ENCODE measurements at places on chromosomes 12 and 14.

GRCh38 chr12:23133471-23133870 lies 508.5 kb downstream of the ETNK1 start:
- DNase-seq = no peak

- no peak for DNase-seq
Measured at GRCh38 chr14:76976240-76977005, 52.1 kb downstream of the IRF2BPL start.

- DNase-seq = no peak
Measured at GRCh38 chr12:10982244-10982643, 4.5 kb downstream of the TAS2R50 start.

DNA sequence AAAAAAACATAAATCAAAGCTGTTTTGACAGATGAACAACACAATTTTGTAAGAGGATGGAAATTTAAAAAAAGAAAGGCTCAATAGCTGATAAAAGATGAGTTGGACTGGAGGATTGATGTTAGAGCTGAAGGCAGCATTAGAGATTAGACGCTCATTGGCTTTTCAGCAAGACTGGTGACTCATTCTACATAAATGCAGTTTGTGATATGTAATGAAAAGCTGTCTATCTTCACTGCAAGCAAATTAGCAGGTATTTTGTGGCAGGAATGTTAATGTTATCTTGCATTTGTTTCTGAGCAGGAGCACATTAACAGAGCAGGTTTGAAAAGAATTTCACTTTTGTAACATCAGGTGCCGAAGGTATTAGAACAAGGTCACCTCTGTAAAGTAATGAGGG lies 442.7 kb upstream of the NOVA1 start:
- DNase-seq = no peak

DNA sequence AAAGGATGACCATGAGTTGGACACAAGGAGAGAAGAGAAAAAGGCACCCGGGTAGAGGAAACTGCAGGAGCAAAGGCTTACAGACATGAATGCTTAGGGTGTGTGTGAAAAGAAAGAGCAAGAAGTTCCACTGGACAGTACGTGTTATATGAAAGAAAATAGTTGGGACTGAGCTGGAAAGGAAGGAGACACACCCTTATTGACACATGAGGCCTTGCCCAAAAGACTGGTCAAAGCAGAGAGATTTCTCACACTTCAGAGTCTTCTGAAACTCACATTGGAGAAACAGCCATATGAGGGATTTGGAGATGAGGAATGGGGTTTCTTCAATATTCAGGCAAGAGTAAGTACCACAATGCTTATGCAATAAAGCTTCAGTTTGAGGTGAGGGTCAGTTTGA lies 56.0 kb downstream of the TTC9 start:
- DNase-seq = no peak

- no peak for DNase-seq
Measured at GRCh38 chr12:108577458-108577857, 15.1 kb downstream of the ISCU start.

DNA sequence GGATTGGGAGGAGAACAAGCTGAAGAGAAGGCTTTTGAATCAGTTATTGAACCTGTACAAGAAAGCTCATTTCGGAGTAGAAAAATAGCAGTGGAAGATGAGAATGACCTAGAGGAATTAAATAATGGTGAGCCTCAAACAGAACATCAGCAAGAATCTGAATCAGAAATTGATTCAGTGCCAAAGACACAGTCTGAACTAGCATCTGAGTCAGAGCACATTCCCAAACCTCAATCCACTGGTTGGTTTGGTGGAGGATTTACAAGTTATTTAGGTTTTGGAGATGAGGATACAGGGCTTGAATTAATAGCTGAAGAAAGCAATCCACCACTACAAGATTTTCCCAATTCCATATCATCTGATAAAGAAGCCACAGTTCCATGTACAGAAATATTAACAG lies 13.5 kb downstream of the MIA2 start:
- DNase-seq = no peak

- no peak for DNase-seq
Measured at GRCh38 chr12:131551675-131552491, 159.0 kb upstream of the SFSWAP start.

DNA sequence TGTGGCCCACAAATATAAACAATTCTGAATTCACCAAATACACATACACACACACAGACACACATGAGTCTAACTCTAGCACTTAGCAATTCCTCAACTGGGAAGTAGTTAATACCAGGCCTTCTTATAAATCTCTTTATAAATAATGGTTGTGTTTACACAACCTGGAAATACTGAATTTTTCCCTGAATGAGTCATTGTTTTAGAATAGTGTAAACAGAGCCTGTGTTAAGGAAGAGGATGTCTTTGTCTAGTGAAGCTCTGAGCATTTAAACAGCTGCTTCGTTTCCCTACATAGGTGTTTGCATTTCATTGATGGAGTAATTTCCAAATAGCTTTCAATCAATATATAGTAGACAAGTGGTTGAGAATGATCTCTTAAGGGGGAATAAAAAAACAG lies 218.8 kb downstream of the BTG1 start:
- DNase-seq = no peak

GRCh38 chr12:3491938-3492792 lies 1.2 kb downstream of the PRMT8 start:
- peak; percentile 13 for DNase-seq

- no peak for DNase-seq
Measured at GRCh38 chr12:3246253-3246652, 169.1 kb downstream of the TSPAN9 start.

DNA sequence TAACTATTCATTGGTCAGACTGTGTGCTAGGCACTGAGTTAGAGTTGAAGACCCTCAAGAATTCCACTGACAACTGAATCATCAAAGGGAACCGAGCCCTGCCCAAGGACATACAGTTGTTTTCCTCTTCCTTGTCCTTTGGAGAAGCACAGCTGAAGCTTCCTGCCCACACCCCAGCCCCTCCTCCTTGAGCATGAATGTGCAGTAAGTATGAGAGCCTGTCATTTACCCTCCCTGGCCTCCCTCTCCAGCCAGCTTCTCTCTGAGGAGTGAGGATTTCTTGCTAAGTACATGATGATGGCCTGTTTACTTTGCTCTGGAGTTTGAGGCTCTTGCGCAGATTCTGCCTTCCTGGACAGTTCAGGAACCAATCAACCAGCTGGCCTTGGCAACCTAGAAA lies 235.2 kb downstream of the CACNA1C start:
- no peak for DNase-seq

DNA sequence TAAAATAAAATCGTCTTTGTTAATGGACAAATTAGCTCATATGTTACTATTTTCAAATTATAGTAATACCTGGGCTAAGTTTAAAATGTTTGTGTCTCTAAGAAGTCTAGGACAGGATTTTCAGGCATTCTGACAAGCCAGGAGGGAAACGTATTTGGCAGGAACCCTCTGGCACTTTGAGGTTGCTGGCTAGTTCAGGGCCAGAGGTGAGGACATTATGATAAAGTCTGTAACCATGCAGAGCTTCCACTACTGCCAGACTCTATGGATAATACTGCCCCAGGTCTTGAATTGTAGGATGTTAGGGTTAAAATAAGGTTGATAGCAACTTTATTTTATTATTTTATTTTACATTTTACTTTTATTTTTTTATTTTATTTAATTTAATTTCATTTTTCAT lies 56.4 kb downstream of the RPAP3 start:
- no peak for DNase-seq

- DNase-seq = no peak
Measured at GRCh38 chr14:89828471-89829165, 125.9 kb downstream of the EFCAB11 start.

DNA sequence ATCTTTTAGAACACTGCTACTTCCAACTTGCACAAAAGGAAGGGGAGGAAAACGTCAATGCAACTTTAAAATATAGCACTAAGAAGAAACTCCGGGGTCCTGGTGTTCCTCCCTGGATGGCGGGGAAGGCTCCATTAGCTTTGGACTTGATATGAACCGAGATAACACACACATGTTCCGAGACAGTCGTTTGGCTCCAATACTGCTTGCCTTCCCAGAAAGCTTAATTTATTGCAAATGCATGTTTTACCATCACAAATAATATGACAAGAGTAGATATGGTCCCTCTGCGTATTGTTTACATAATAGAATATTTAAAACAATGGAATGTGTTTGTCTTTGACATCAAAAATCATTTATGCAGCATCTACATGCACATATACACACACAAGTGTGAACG lies 87.6 kb upstream of the CLMN start:
- no peak for DNase-seq

- no peak for DNase-seq
Measured at GRCh38 chr14:39576736-39577135, 144.5 kb upstream of the FBXO33 start.

DNA sequence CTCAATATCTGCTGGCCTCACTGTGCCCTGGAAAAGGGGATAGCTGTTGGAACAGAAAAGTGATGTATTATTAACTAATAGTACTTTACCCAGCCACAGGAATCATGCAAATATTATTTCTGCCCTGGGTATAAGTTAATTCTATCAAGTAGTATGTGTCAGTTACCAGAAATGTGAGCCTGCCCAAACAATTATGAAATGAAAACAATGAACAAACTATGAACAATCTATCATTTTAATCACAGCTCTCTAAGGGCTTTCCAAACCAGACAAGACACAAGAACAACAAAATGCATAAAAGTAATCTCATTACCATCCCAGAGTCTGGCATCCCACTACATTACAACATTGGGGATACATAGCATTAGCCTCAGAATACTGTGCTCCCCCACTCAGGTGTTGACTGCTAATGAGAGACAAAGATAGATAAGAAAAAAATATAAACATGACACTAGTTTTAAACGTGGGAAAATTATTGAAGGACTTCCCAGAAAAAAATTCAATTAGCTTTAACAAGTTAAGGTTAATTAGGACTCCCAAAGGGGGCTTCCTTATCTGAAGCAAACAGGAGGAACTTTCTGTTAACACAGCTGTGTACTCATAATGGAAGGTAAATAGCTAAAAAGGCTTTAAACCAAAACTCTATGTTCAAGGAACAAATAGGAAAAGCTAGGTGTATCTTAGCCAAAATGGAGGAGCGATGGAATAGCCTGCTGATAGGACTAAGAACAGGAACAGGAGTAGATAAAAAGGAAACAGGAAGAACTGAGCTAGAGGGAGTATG lies 3.3 kb downstream of the DCAF5 start:
- DNase-seq = no peak

DNA sequence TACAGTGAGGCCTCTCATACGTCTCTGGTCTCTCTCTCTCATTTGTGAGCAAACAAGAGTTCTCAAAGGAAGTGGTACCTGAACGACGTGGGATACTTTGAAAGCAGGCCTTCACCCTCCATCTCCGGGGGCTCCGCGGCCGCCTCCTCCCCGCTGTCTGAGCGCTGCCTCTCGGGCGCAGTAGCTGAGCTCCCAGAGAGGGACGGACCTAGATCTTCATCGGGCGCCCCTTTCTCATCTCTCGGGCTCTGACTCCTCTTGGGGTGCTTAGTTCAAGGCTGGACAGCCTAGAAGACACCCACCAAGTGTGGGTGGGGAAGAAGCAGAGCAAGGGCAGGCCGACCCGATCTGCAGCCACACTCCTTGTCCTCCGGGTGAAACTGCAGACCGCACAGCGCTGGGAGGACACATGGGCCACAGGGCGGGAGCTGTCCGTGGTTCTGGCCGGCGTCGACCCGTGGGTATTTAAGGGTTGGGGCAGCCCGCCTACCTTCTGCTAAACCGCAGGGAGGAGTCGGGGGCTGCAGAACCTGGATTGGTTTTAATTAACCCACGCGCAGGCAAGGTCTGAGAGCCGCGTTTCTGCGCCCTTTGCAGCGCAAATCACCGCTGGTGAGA lies 92.7 kb downstream of the PAH start:
- DNase-seq = no peak

DNA sequence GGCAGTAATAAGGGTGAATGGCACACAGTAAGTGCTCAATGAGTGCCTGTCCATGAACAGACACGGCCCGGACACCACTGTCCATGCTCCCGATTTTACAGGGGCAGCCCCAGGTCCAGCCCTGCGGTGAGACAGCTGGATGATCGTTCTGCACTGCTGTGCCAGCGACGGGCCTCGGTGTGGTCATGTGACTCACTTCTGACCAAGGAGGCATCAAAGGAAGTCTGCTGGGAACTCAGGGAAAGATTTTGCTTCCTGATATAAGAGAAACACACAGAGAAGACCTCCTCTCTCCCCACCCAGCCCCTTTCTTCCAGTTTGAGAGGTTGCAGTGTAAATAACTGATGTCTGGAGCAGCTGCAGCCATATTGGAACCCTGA lies 126.6 kb downstream of the SCARB1 start:
- no peak for DNase-seq

DNA sequence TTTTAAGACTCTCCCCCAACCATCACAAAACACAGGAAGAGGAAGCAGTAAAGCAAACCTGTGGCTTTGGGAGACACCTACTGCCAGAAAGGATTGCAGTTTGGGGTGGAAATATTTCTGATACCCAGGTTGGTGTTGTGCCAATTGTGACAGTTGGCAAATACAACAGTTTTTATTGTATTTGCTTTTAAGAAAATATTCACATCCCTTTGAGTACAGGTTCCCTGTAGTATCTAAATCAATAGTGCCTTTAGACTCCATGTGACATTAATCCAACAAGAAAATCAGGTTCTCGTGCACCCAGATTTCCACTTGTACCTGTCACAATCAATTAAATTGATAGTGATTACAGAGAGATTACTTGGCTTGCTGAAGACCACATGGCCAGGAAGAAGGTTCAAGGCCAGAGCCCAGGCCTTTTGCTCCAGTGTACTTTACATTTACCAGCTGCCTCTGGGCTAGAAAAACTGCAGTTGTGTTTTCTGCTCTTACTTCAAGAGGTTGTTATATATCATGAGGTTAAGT lies 361.2 kb downstream of the ATP23 start:
- DNase-seq = no peak

DNA sequence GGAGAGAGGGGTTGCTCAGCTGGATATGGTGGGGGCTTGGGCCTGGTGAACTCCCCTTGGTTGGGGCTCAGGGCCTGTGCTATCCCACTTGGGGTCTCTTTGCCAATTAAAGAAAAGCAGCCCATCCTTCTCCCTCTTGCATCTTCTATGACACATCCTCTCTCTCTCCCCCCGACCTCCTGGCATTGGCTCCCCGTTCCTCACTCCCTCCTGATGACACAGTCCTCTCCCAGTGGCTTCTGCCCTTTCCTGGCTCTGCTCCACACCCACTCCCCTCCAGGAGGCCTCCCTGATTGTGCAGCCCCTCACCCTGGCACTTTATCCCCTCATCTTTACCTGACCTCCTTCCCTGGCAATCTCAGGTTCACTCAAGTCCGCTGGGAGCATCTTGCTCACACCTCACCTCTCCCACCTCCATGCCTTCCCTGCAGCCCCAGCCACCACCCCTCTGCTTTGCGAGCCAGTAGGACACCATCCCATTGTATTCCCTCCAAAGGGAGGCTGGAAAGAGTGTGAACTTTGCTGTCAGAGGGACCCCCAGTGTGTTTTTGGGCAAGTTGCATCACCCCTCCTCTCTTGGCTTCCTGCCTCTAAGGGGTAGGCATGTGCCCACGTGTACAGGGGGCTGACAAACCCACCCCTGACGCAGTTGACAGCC lies 10.7 kb downstream of the KRT80 start:
- DNase-seq = no peak

GRCh38 chr12:27344246-27344645 lies 11.6 kb downstream of the BMAL2 start:
- no peak for DNase-seq
